ENCODE measurements at places on chromosomes 2 and 18.

DNA sequence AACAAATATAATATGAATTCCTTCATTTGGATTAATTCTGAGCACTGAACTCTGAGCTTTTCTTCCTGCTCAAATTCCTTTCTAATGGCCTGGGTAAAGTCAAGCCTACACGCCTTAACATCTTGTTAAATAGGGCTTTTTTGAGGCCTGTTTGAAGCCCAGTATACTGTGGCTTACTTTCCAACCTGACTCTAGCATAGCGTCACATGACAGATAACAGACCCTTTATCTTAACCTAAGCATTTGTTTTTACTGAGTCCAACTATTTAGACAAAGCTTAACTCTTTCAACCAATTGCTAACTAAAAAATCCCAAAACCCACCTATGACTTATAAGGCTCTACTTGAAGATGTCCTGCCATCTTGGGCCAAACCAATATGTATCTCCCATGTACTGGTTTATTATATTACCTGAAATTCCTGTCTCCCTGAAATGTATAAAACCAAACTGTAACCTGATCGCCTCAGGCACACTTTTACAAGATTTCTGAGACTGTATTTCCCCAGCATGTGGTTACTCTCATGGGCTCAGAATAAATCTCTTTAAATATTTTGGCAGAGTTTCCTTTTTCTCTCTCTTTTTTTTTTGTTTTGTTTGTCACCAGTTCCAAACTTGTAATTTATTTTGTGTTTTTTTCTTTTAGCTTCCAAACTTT, 271.1 kb upstream of the VWC2L start:
- no peak for DNase-seq

- peak; percentile 35 for DNase-seq
Observed at GRCh38 chr18:54119524-54120019, 104.9 kb downstream of the MBD2 start.

GRCh38 chr2:157404363-157404762, 39.5 kb downstream of the CYTIP start:
- DNase-seq = peak; percentile 83

DNA sequence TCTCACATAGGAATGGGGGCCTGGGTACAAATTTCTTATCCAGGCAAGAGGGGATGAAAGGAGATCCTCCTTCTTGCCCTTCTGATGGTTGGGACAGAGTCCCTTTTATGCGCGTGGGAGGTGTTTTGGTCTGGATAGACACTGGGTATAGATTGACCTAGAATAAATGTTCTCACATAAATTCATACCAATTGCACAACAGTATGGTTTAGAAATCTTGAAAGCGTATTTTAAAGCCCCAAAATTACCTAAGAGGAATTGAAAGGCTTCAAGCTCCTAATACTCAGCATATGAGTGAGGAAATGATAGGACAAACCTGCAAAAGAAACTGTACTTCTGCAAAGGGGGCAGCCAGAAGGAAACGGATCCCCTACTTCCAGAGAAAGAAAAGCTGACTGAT, 2.6 kb upstream of the BCL2 start:
- DNase-seq = no peak

DNA sequence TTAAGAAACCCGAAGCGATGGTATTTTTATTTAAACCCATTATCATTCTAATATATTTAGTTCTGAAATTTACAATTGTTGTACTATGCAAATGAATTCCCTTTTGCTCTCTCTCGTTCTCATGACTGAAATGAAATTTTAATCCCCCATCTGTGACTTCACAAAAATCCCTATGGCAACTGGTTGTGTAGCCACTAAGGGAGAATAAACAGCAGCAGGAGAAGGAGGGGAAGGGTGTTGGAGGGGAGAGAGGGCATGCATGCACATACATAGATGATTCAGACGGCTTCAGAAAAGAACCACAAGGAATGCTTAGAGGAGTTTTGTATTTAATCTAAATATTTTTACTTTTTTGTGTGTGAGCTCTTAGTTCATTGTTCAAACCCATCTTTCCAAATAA, 36.8 kb downstream of the CPS1 start:
- DNase-seq = no peak

DNA sequence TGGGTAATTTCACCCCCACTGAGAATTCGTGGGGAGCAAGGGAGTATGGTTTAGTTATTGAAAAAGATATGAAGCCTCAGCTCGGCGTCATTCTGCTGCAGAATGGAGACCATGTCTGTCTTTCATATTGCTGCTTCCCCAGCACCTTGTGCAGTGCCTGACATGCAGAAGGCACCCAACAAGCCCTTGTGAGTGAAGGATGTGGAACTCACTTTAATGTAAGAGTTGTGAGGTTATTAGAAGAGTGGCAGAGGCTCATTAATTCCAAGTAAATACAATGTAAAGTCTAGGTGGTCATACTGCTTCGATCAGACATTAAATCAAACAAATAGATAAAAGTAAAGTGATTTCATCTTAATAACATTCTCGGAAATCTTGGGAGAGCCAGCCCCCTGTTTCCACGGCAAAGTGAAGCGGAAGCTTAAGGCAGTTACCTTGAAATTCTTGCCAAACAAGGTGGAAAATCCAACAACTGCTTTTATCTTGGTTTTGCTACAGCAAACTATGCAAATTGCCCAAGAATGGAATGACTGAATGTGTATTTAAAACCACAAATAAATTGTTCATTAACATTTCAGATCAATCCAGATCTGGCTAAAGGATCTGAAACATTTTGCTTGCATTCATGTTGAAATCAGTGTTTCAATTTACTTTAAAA, 9.6 kb downstream of the CFAP221 start:
- no peak for DNase-seq

DNA sequence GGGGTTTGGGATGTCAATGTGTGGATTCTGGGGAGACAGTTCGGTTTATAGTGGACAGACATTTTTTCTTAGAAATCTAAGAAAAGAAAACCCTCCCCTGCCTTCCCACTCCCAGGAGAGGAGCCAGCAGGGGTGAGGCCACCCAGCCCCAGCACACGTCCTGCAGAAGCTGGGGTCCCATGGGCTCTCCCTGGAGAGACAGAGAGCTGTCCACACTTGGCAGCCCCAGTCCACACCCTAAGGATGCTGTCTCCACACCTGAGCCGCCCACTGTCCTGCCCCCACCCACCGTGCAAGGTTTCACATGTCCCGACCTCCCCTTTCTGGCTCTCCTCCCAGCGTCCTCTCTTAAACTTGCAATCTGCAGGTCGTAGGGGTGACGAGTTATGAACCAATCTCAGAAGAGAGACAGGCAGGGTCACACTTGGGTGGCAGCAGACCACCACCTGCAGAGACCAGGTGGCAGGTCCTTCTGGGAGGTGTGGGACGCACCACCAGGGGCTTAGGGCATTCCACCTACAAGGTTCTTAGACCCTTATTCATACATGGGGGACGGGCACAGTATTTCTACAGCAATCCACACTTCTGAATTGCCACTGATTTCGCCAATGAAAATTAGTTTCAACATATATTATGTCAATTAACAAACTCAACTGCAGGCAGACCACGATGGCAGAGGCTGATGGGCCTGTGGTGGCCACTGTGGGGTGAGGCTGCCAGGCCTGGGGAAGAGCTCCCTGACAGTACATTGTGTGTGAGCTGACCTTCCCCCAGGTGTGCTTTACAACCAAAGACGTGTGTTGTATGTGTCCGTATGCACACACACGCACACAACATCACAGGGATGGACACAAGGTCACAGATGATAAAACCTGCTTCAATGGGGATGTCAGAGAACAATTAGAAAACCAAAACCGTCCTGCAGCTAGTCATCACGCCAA, 158.5 kb downstream of the TPO start:
- DNase-seq = no peak

- DNase-seq = no peak
Observed at GRCh38 chr18:435940-436339, 64.6 kb downstream of the COLEC12 start.

- no peak for DNase-seq
Observed at GRCh38 chr2:83368916-83369315, 1090.2 kb downstream of the SUCLG1 start.

DNA sequence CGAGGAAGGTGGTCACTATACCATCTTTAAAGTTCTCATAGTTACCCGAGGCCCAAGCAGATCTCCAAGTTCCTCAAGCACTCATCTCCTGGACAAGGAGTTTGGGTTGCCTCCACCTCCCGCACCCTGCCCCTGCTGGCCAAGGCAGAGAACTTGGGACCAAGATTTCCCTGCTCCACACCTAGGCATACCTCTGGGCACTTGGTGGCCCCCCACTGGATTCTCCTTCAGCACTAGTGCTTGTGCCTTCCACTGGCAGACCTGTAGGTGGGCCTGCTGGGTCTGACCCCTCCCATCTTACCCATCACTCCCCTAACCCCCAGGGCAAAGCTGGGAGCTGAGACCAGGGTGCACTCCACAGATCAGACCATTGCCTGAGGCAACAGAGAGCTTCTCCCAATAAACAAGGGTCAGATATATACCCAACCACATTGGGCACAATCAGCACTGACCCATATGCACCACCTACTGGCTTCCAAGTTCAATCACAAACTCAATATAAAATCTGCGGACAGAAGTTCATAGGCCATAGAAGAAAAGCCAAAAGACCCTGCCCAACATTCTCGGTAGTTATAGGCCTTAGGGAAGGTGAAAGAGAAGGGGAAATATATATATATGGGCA, 244.2 kb downstream of the EXOC6B start:
- DNase-seq = no peak

DNA sequence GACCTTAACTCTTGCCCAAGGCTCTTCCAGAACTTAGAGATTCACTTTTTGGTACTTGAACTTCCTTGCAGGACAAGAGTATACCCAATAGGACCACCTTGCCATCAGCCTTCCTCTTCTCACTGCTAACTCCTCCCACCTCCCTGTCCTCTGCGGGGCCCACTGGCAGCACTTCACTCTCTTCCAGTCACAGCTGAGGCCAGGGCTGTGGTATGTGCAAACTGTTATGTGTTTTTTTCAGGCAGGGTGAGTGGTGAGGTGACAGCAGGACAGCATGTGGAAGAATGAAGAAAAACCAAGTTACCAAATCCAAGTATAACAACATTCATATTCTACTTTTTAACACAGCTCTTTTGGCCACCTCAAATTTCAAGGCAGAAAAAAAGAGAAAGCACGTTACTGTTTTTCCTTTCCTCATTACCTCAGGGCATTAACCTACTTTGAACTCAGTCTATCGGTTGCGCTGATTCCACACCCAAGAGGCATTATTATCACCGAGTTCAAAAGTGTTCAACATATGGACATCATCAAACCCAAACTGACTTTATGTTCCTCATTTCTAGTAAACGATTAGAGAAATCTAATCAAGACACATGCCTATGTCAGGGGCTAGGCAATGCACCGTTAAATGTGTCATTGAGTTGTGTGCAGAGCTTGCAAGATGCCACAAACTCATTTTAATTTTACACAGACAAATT, 605.2 kb upstream of the SYT4 start:
- DNase-seq = no peak

- DNase-seq = no peak
Observed at GRCh38 chr2:44061876-44062275, 66.1 kb upstream of the LRPPRC start.

DNA sequence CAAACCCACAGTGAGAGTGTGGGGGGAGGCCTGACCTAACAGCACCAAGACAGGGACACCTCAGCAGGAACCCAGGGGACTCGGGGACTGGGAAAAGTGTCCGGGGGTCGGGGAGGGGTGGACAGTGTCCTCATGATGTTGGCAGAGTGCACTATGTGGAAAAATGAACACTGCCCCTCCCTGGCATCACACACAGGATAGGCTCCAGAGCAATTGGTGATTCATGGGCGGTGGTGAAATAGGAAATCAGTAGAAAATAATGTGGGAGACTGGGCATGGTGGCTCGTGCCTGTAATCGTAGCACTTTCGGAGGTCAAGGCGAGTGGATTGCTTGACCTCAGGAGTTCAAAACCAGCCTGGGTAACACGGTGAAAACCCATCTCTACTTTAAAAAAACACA, 3.6 kb upstream of the ANO7 start:
- DNase-seq = no peak

DNA sequence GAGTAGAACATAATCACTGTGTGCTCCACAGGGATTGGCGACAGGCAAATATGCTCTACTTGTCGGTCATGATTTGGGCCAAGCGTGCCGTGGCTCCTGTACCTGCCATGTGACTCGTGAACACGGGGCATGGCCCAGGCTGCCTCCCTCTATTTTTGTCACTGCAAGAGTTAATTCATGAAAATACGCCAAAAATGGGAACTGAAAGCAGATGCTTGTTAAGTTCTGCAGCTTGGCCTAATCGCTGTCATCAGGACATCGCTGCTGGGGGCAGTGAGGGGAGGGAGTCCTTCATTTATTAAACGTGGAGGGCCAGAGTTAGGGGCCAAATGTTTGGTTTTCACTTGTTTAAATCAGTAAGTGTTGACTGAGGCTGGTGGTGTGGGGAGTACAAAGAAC, 177.8 kb downstream of the BCL2 start:
- no peak for DNase-seq
